ENCODE measurements at places on chromosomes 6 and 20.

DNA sequence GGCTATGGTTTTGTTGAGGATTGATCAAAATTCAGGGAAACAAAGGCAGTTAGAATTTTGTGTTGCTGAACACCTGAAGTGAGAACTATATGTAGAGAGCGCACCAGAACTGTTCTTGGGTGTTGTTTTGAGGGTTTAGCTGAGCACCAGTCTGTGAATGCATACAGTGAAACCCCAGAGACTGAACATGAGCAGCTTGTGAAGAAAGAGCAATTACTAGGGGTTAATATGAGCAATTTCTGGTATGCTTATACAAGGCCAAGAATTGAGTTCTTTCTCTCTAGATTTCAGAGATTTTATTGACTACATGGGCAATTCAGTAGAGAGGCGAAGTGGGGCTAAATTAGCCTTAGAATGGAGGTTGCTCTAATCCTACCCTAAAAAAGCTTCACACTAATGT, 93.9 kb downstream of the CD2AP start:
- DNase-seq = no peak

DNA sequence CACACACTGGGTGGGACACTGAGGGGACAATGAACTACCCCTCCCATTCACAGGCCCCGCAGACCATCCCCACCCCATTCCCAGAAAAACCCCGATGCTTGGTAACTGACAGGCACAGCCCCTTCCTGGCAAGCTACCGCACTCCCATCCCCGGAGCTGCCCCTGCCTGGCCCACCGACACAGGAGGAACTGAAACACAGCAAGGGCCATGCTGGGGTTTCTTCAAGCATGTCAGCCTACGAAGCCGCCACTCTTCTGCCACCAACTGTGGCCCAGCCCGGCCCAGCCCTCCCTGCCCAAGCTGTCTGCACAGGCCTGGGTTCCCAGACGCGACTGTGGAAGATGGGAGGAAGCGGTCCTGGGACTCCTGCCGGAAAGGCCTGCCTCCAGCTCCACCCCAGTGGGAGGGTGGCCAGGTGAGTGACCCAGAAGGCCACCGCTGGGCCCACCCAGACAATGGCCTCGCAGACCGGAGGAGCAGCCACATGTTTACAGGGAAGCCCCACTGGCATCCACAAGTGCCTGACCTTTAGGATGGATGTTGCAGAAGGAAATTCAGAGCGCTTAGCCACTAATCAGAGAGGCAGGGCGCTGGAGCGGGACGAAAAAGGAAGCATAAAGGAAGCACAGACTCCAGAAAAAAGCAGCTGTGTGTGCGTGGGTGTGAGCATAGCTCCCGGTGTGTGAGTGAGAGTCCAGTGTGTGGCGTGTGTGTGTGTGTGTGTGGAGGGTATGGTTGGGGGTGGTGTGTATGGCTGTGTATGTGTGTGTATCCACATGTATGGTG, 91.6 kb downstream of the PRND start:
- DNase-seq = no peak

DNA sequence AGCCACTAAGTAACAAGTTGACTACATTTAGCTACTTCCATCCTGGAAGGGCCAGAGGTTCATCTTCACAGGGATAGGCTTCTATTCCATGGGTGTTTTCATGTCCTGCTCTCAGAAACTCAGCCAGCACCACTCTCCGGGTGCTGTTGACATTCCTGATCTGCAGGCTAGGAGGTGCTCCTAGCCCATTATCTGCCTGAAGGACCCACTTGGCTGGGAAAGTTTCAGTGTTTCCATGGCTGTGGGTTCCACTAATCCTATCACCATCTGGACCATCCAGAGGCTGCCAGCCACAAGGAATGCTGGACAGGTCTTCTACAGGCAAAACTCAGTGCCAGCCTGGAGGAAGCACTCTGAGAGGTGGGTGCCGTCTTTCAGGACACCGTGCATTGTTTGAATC, 45.2 kb downstream of the HLA-G start:
- DNase-seq = no peak

DNA sequence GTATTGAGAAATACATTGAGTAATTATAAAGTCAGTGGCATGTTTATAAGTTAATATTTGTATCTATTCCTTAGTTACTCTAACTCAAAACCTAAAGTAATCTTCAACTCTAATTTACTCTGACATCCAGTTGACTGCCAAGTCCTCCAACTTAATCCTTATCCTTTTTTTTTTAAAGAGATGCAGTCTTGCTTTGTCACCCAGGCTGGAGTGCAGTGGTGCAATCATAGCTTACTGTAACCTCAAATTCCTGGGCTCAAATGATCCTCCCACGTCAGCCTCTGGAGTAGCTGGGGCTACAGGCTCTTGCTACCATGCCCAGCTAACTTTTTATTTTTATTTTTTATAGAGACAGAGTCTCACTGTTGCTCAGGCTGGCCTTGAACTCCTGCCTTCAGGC, 24.4 kb downstream of the PTPN1 start:
- DNase-seq = no peak

- no peak for DNase-seq
Measured at GRCh38 chr6:23927935-23928334, 198.1 kb upstream of the NRSN1 start.

GRCh38 chr20:49656304-49656703, 57.4 kb downstream of the B4GALT5 start:
- DNase-seq = no peak

- DNase-seq = no peak
Measured at GRCh38 chr6:87702589-87702945, 534 bp upstream of the AKIRIN2 start.

Data from NT2/D1 (cell line).